NCI-H1930 (cell line): ENCODE measurements at places on chromosomes 16 and 17.

GRCh38 chr17:41814195-41814594, 1.4 kb downstream of the FKBP10 start:
- DNase-seq, result no peak

- DNase-seq, result no peak
Observed at GRCh38 chr17:75908201-75908600, 3.5 kb upstream of the MRPL38 start.

GRCh38 chr17:38881600-38882191, 11.8 kb downstream of the LASP1 start:
- no peak for DNase-seq

DNA sequence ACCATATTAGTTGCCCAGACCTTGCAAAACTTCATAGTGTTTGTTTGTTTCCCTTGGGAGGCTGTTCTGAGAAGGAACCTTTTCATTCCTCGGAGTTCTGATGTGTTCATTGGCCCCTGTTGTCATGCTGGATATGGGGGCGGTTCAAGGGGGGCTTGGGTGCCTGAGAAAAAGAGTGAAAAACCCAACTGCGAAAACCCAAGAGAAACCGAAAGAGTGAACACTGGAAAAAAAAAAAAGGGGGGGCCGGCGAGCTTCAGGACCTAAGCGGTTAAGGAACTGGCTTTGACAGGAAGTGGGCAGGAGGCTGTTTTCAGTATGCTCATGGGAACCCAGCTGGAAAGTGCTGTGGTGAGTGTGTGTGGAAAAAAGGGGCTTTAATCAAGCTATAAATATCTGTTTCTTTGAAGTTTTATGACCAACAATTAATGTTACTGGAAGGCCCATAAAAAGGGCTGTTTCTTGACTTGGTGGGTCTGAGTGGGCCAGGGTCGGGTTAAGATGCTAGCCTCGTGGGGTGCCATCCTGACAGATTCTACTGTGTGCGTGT, 510.7 kb downstream of the MAF start:
- no peak for DNase-seq

DNA sequence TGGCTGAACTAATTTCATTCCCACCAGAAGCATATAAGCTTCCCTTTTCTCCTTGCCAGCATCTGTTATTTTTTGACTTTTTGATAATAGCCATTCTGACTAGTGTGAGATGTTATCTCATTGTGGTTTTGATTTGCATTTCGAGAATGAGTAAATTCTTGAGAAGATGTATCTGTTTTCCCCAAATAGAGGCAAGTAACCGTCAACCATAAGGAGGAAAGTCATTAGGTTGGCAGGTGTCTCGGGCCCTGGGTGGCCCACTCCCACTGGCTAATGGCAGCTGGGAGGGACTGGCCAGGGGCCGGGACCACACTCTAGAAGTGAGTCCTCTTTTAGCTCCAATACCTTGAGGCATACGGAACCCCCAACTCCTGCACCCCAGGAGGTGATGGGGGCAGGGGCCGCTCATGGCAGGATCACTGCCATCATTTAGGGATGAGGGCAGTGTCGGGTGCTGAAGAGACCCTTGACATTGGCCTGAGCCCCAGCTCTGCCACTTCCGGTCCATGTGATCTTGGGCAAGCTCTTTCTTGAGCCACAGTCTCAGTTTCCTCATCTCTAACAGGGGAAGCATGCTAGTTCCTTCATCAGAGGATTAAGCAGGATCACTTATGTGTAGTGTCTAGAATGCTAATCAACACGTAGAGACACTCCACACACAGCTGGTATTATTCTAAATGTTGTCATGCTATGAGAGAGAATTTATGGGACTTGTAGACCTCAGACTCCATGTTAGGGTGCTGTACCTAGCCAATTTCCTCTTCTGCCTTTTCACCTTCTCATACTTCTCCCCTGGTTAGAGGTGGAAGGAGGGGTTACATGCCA, 44.3 kb downstream of the RGS9 start:
- no peak for DNase-seq

DNA sequence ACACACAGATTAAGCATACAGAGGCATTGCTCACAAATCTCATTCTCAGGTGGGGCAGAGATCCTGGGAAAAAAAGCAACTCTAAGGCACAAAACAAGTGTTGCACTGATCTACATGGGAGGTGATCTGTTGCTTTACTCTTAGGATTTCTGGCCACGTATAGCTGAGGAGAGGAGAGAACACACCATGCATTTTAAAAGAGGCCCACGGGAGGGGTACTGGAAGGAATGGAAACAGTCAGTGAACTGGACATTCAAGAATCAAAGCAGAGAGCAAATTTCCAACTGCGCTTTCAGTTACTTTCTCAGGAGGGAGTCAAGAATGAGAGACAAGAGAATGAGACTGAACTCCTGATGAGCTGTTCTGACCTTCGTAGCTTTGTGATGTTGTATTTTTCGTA, 1105.9 kb downstream of the CDH8 start:
- DNase-seq, result no peak

- no peak for DNase-seq
Observed at GRCh38 chr16:11494029-11494428, 92.7 kb downstream of the LITAF start.

DNA sequence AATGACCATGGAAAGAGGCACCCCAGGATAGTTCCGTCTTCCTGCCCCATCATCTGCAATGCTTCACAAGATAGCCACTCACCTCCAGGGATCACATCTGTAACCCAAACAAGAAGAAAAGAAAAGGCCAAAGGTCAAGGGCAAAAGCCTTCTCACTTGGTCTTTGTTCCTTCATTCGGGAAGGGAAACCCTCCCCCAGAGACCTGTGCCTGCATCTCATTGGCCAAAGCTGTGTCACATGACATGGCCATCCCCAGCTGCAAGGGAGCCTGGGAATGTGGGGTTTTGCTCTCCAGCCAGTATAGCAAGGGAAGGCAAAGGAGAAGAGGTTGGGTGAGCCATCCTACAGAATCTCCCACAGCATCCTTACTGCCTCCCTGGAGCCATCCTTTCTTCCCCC, 47.9 kb downstream of the NOL11 start:
- DNase-seq, result no peak

- no peak for DNase-seq
Observed at GRCh38 chr16:75476817-75477216, 12.3 kb upstream of the TMEM170A start.
